Spinal cord (tissue), 10 donors: ENCODE measurements at places on chromosomes 11 and 22. TPM values are rescaled to one million over a fixed set of nuclear protein-coding genes. Genes with fewer than 3 reads are reported as not detected.

The IZUMO1R gene
- total RNA-seq = not detected

DNA sequence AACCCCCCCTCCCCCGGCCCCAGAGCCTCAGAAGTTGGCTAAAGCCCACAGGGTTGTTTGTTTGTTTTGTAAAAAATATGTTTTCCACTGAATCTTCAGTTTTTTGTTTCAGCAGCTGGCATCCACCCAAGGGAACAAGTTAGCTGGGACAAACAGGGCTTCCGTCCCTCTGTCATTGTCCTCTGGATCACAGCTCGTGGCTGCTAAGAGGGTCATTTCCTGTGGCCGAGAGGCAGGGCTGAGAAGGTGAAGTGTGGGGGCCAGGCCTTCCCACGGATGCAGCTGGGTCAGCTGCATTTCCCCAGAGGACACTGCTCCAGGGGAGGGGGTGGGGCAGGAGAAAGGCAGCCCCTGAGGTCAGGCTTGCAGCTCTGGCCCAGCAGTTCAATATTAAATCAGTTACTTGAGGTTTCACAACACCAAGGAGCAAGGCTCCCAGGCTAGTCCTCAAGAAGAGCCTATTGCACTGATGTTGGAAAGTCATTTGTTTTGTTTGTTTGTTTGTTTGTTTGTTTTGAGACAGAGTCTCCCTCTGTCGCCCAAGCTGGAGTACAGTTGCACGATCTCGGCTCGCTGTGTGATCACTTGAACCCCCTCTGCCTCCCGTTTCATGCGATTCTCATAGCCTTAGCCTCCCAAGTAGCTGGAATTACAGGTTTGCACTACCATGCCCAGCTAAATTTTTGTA lies 34.4 kb upstream of the SMTN start:
- no peak for DNase-seq

The ZNF280B gene
- 3.4 TPM for total RNA-seq

The OR8H1 gene
- not detected for total RNA-seq

GRCh38 chr11:122045181-122045586 lies 70.8 kb downstream of the BLID start:
- DNase-seq = no peak

- no peak for DNase-seq
Measured at GRCh38 chr11:61039916-61040315, 62.4 kb upstream of the CD5 start.

The CPT1B gene
- total RNA-seq = 11.1 TPM

The SLCO2B1 gene
- 25.4 TPM for total RNA-seq

DNA sequence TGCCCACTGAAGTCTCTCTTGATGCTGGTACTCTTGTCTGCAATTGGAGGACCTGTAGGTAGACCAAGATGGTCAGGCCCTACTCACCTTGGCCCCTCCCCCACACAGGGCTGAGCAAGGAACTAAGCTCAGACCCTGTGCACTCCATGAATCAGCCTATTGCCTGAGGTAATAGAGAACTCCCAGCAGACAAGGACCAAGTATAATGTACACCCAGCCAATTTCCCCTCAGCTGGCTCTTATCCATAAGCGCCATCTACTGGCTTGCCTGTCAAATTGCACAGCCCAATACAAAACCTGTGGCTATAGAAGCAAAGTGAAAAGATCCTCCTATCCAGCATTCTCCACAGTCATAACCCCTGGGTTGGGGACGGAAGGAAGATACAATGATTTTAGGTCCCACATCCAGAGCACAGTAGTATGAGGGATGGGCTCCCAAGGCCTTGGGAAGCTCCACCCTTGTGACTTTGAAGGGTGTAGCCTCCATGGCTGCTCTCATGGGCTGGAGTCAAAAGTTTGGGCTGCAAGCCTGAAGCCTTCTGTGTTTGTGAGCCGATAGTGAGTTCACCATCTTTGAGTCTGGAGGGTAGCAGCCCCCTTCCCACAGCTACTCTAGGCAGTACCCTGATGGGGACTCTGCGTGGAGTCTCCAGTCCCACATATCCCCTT lies 56.0 kb downstream of the GLYATL2 start:
- peak; percentile 9 for DNase-seq

The EFCAB6 gene
- 5.9 TPM for total RNA-seq

- DNase-seq = peak; percentile 34
Measured at GRCh38 chr11:92854952-92855351, 114.5 kb upstream of the MTNR1B start.

The WNT11 gene
- 1.9 TPM for total RNA-seq
